ENCODE measurements at places on chromosomes 12 and 14.
A peak's percentile ranks its signal among the peaks of the same experiment; 100 is the strongest.

DNA sequence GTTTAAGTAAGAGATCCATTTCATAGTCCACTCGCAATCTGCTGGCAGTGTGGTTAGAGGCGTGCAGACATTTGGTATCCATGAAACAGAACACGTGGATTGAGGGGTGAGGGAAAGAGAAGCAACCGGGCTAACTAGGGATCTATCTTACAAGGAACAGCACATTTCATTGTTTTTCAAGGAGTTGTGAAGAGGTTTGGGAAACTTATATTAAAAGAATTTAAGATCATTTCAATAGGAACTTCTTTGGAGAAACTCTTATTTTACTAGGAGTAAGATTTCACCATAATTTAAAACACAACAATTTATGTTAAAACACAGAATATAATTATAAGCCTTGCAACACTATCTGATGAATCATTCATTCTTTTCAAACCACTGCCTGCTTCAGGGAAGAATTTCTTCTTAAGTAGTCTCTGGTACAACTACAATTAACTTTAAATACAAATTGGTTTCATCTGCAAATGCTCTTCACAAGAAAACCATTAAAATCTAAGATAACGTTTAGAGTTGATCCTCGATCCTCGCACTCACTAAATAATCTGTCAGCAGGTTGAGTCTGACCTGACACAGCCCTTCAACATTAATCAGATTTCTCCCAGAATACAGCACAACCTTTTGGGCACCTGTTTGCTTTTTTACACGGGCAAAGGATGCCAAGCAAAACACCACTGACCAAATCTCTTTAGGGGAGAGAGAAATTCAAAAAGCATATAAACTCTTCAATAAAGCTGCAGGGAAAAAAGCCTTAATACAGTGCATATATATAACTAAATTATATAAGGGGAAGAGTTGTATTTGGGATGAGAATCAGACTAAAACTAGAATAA is 27.3 kb downstream of the PPTC7 start:
- no peak for DNase-seq

DNA sequence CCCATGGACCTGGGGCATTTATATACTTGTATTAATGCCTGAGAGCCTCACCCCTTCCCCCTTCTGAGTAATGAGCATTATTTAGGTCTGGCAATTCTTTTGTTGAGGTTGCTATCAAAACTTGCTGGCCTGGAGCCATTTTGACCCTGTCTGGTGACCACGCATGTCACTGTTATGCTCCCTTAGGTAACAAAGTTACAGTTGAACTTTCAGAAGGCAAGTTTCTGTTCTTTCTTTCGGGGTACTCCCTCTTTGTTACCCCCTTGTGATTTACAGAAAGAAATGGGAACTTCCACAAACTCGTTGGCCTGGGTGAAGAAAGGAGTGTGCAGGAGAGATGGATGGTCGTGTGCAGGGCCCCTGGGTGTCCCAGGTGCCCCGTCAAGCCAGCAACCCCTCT is 305.4 kb downstream of the DPF3 start:
- DNase-seq, result no peak

GRCh38 chr12:119780786-119781434 is 96.2 kb downstream of the CIT start:
- DNase-seq, result no peak

GRCh38 chr12:10847744-10848143 is 1.5 kb downstream of the PRR4 start:
- no peak for DNase-seq

DNA sequence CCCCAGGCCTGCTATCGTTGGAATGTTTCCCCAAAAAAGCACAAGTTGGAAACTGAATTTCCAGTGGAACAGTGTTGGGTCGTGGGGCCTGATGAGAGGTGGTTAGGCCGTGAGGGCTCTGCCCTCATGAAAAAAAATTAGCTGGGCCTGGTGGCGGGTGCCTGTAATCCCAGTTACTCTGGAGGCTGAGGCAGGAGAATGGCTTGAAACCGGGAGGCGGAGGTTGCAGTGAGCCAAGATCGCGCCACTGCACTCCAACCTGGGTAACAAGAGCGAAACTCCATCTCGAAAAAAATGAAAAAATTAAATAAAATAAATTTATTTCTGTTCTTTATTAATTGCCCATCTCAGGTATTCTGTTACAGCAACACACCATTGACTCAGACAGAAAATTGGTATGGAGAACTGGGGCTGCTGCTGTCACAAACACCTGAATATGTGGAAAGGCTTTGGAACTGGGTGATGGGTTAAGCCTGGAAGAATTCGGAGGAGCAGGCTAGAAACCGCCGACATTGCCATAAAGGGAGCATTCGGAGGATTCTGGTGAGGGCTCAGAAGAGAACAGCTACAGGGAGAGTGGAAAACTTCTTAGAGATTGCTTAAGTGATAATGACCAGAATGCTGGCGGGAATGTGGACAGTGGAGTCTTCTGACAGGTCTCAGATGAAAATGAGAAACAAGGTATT is 17.1 kb upstream of the RCOR1 start:
- DNase-seq, result no peak

- no peak for DNase-seq
These were observed 92.4 kb downstream of the PHLDA1 start for GRCh38 chr12:75939016-75939642.

DNA sequence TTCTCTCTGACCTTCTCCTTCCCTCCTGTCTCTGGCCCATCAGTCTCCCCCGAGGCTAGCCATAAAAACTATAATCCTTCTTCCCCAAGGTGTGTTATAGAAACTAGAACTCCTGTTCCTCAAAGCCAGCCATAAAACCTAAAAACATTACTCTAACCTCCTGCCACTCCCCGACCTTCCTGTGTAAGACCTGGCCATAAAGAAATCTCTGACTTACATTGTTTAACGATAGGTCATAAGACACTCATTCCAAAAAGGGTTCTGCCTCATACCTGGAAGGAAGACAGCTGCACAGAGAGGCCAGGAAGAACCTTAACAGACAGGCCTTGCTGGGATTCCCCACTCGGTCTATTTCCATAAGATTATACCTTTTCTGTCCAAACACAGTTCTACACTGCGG is 70.9 kb upstream of the EEA1 start:
- no peak for DNase-seq

DNA sequence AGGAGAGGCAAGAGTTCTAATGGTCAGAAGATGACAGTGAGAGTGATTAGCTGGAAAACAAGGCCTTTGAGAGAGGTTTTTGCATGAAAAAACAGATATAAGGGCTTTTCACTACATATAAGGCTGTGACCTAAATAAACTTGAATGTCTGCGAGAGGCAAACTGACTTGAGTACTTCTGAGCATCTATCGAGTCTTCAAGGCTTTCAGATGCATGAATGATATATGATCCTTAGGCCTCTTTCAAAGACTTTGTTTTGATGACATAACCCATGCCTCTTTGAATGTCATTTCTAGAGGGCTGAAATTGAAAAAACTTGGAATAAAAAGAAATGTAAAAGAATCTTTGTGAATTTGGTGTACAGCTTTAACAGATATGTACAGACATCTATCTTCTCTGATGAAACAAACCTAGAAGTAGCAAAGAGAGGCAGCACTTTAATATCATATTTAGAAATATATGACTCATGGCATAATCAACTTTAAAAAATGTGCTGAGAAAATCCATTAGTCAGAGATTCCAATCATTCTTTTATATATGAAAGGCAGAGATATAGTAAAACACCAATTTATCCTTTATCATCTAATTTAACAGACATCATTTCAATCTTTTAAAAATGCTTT is 72.6 kb downstream of the PPM1H start:
- no peak for DNase-seq

GRCh38 chr14:68397822-68398221 is 395.0 kb downstream of the ZFP36L1 start:
- no peak for DNase-seq

GRCh38 chr14:94775871-94776210 is 5.9 kb upstream of the GSC start:
- DNase-seq, result no peak

DNA sequence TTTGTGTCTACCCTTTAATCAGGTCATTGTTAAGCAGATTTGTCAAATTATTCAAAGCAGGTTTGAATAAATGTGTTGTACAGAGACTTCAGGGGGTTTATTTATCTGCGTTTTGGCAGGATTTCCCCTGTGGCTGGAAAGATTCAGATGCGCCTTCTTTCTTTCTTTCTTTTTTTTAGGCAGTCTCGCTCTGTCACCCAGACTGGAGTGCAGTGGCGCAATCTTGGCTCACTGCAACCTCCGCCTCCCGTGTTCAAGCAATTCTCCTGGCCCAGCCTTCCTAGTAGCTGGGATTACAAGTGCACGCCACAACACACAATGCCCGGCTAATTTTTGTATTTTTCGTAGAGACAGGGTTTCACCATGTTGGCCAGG is 6.3 kb upstream of the NANOGNB start:
- no peak for DNase-seq

GRCh38 chr12:124506832-124507153 is 60.6 kb downstream of the NCOR2 start:
- DNase-seq, result no peak

- DNase-seq, result no peak
These were observed 982.9 kb upstream of the TMEM132C start for GRCh38 chr12:127284021-127284420.

DNA sequence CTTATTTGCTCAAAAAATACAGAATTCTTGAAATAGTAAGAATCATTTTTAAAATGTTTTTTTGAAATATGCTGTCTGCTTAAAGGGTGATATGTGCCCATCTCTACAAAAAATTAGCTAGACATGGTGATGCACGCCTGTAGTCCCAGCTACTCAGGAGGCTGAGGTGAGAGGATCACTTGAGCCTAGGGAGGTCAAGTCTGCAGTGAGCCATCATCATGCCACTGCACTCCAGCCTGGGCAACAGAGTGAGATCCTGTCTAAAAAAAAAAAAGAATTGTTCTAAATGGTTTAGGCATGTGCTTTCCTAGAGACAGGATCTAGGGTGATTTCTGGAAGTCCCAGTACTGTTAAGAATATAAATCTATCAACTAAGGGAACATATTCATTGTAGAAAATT is 75.6 kb upstream of the HECTD1 start:
- DNase-seq, result no peak

DNA sequence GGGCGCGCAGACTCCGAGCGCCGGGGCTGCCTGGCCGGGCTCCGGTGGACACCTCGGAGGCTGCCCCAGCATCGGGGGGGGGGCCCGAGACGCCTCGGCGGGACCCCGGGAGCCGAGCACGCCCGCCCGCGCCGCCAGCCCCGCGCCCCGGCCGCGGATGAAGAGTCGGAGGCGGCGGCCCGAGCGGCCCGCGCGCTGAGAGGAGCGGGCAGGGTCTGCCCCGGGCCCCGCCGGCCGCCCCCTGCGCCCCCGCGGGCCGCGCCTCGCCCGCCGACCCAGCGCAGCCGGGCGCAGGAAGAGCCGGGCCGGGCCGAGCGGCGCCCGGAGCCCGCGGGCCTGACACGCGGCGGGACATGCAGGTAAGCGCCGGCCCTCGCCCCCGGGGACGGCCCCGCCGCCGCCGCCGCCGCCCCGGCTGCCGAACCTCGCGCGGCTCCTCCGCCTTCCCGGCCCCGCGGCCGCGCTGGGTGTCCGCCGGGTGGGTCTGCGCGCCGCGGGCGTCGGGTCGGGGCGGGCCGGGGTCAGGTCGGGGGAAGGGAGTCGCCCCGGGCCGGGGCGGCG is 63.7 kb downstream of the FBXL14 start:
- DNase-seq, result no peak

GRCh38 chr14:49550286-49551184 is 35.6 kb downstream of the RPS29 start:
- no peak for DNase-seq

DNA sequence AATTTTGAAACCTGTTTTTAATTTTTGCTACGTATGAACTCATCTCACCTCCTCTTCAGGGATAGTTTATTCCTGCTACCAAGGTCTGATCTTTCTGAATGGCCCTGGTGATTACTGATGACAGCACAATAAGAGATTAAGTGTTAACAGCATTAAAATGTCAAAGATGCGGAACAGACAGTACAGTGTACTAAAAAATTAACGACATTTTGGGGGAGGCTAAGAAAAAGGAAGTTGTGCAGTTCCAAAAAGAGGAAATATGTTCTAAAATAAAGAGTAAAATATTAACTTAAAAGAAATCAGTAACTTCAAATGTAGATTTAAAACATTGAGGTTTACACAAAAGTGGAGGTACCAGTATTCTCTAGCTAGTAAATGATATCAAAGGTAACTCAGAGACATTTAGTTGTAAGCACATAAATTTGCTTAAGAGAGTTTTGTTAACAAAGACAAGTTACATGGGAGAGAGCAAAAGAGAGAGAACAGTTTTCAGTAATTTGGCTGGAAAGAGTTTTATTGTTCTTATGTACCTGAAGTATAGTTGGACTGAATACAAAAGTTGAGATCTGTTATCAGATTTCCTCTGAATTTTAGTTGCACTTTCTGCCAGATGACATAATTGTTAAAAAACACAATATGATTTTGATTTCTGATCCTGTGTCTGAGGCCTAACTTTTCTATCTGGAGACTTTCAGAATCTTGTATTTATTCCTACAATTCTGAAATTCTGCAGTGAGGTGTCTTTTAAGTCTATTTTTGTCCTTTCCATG is 4.2 kb upstream of the CLECL1 start:
- DNase-seq, result no peak

DNA sequence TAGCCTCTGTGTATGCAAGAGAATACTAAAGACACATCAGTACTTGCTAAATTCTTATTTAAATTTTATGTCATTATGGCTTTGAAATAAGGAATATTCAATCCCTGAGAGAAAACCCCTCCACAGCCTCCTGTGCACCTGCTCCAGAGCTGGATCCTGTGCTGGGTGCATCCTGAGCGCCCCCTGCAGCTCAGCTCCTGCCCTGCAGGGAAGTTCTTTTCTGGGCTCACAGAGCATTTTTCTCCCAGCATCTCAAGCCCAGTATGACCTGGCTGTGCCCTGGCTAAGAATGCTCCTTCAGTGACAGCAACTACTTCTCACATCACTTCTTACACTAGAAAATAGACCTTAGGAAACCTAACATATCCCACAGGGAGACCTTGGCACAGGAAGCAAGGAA is 1211.7 kb downstream of the TMEM121 start:
- peak; percentile 16 for DNase-seq

DNA sequence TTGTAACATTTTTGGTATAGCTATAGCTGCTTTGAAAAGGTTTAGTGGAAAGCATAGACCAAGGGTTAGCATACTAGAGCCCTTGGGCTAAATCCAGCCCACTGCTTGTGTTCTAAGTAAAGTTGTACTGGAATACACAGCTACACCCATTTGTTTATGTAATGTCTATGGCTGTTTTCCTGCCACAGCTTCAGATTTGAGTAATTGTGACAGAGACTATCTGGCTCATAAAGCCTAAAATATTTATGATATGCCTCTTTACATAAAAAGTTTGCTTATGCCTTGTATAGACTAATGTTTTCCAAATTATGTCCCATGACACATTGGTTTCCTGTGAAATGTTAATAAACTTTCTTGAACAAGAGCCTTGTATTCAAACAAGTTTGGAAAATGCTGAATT is 234.8 kb upstream of the ATP2B1 start:
- no peak for DNase-seq

GRCh38 chr14:39186941-39187525 is 12.0 kb downstream of the PNN start:
- no peak for DNase-seq

- no peak for DNase-seq
These were observed 788.2 kb downstream of the MED13L start for GRCh38 chr12:115489253-115489652.

- no peak for DNase-seq
These were observed 827.9 kb downstream of the BCL11B start for GRCh38 chr14:98444077-98444476.

Measured in activated naive CD4-positive, alpha-beta T cell (primary cell).